ENCODE measurements at places on chromosomes 3 and 15.

- DNase-seq: no peak
These were observed 6.8 kb downstream of the NEIL1 start for GRCh38 chr15:75353604-75354003.

GRCh38 chr3:179943117-179943880, 93.4 kb downstream of the PEX5L start:
- no peak for DNase-seq

GRCh38 chr3:43426388-43426787, 140.0 kb downstream of the SNRK start:
- DNase-seq: no peak

GRCh38 chr3:72044231-72044855, 259.4 kb upstream of the PROK2 start:
- DNase-seq: no peak

GRCh38 chr3:30355622-30356021, 250.8 kb upstream of the TGFBR2 start:
- DNase-seq: no peak

- DNase-seq: no peak
These were observed 261.6 kb upstream of the NR2F2 start for GRCh38 chr15:96068897-96069296.

- no peak for DNase-seq
These were observed 11.6 kb downstream of the ADIPOQ start for GRCh38 chr3:186854146-186854545.
